ENCODE measurements at places on chromosomes 4 and X.

- no peak for DNase-seq
- H3K36me3 ChIP-seq = no peaks in the 10 kb centered on the region
- peaks cover 8% of the 10 kb centered on the region for H3K27me3 ChIP-seq
- H3K4me3 ChIP-seq = no peak overlapping the region
These were observed 72.2 kb downstream of the FAM184B start for GRCh38 chr4:17708992-17709762.

GRCh38 chrX:15242899-15243555 is 26.9 kb downstream of the ASB9 start:
- no peak overlapping the region for H3K27ac ChIP-seq
- no peaks in the 10 kb centered on the region for H3K27me3 ChIP-seq
- peak; percentile 56 for DNase-seq
- no peaks in the 10 kb centered on the region for H3K36me3 ChIP-seq

GRCh38 chr4:183508697-183509335 is 4.0 kb downstream of the ING2 start:
- no peak for DNase-seq
- H3K4me3 ChIP-seq = no peak overlapping the region
- H3K4me1 ChIP-seq = peaks cover 18% of the 10 kb centered on the region
- H3K27ac ChIP-seq = no peak overlapping the region
- peaks cover 9% of the 10 kb centered on the region for H3K36me3 ChIP-seq

- no peak for DNase-seq
- H3K4me3 ChIP-seq = no peak overlapping the region
- H3K4me1 ChIP-seq = no peaks in the 10 kb centered on the region
- no peaks in the 10 kb centered on the region for H3K27me3 ChIP-seq
- H3K36me3 ChIP-seq = no peaks in the 10 kb centered on the region
These were observed 324.2 kb downstream of the PCDH19 start for GRCh38 chrX:100085846-100086245.
